ENCODE measurements at places on chromosomes 7 and 10.

GRCh38 chr10:43437141-43437870 is 395 bp downstream of the ZNF487 start:
- DNase-seq, result no peak

DNA sequence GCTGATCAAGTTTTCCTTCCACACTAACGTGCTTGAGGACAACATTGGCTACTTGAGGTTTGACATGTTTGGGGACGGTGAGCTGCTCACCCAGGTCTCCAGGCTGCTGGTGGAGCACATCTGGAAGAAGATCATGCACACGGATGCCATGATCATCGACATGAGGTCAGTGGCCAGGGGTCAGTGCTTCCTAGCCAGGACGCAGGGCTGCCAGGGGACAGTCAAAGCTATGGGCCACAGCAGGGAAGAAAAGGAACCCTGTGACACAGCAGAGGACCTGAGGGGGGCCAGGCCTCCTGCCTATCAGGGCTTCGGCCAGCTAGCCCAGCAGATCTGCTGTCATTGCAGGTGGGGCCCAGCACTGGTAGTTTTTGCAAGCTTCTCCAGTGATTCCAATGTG is 5.2 kb downstream of the RBP3 start:
- DNase-seq, result no peak

DNA sequence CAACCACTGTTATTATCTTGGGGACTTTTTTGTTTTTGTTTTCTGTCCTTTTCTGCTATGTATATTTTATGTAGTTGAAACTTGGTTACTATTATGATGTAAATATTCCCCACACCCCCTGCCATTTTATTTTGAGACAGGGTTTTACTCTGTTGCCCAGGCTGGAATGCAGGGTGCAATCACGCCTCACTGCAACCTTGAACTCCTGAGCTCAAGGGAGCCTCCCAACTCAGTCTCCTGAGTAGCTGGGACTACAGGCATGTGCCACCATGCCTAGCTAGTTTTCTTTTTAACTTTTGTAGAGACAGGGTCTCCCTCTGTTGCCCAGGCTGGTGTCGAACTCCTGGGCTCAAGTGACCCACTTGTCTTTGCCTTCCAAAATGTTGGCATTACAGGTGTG is 18.0 kb downstream of the GSTO2 start:
- no peak for DNase-seq

DNA sequence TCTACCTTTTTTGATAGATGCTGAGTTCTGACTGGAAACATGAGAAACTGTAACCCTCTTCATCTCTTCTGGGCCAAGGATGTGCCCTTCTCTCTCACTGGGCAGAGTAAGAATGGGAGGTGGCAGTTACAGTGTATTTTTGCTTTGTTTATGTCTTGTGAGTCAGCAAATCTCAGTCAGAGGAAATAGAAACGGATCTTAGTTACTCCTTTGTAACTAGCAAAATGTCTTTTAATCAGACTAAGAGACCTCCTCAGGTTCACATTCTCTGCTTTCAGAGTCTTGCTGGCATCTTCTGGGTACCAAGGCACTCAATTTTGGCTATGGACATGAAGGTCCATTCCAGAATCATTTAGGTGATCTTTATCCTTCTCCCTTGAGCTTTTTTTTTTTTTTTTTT is 70.9 kb downstream of the HHEX start:
- DNase-seq, result no peak

GRCh38 chr10:49024484-49024883 is 84.8 kb upstream of the LRRC18 start:
- DNase-seq, result no peak

DNA sequence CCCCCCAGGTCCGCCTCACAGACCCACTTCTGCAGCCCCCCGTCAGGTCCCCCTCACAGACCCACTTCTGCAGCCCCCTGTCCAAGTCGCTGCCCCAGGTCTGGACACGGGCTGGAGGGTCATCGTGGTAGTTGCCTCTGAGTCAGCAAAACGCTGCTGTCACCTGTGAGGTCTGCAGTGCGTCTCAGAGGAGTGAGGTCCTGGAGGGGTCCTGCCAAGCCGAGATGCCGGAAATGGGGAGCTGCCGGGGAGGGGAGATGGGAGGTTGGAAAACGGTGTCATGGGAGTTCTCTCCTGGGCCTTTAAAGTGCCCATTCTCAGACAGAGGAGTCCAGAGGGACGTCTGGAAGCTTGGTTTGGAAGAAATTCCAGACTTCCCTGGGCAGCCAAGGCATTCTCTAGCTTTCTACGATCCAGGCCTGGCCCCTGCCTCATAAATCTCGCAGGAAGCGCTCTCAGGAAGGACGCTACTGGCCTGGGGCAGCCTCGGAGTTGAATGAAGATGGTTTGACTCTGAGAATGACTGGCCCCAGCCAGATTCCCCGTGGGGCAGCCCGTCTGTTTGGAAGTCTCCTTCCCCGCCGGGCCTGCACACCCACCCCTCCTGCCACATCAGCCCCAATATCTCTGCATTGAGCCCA is 38.7 kb downstream of the CALML3 start:
- DNase-seq, result no peak

DNA sequence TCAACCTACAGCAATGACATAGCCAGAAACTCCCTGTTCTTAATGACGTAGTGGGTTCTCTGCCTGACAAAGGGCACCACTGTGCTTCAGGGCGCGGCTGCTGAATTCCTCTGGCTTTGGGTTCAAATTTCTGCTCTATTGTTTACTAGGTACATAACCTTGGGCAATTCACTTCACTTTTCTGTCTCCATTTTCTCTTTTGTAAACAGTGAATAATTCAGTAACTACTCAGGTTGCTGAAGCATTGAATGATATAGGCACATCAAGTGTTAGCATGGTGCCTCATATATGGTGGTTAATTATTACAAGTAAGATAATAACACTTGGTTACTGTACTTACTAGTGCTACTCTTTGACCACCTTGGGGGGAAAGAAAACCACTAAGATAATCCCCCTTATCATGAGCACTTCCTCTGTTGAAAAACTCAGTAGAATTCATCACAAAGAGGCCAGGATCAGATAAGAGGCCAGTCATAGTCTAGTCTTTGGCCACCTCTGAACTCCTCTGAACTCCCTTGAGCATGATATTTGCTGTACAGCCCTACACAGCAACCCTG is 92.0 kb upstream of the AHR start:
- no peak for DNase-seq

DNA sequence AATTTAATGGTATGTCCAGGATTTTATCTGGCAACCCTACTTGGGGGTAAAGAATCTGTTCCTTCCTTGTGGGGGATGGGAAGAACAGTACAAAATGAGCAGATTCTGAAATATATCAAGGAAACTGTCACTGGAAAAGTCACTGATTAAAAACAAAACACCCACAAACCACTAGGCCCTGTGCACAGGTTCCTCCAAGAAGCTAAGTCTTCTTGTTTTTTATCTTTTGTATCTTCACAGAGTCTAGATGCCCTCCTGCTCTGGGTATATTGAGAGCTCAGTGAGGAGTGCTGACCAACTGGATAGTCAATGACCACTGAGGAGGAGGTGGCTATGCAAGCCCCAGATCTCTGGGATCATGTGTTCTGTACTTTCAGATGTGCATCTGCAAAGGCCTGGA is 86.8 kb upstream of the ANKRD1 start:
- DNase-seq, result no peak

GRCh38 chr7:50645186-50645585 is 80.0 kb upstream of the DDC start:
- no peak for DNase-seq

- DNase-seq, result no peak
Measured at GRCh38 chr10:61973906-61974305, 72.4 kb downstream of the ARID5B start.

- no peak for DNase-seq
Measured at GRCh38 chr10:14476006-14476405, 145.3 kb upstream of the FRMD4A start.

DNA sequence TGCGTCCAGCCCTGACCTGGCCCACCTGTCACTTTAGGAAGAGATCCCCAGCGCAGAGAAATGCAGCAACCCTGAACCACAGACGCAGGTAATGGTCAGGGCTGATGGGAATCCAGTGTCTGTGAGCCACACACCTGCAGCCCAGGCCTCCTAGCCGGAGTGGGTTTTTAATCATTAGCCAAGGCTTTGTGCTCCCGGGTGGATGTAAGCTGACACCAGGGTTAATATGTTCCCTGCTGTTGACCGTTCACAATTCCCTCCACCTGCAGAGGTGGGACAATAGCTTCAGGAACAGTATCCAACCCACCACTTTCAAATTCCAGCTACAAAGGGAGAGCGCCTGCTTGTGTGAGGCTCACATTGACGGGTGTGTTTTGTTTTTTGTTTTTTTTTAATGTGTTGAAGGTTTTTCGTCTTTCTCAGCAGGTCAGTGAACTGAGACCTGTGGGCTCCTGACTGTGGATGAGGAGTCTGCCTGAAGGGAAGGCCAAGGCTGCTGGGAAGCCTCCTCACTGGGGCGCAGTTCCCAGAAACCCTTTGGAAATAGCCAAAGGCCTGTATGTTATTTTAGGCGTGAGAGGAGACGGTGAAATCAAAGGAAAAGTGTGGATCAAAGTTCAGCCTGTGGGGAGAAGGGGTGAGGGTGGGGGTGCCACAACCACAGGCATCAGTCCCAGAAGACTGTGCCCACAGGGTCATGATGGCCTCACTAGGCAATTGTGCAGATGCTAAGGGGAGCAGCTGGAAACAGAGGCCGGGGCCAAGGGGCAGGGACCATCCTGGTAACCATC is 111.1 kb downstream of the TNS3 start:
- no peak for DNase-seq

- no peak for DNase-seq
Measured at GRCh38 chr7:100472854-100473499, 6.0 kb downstream of the TSC22D4 start.

GRCh38 chr7:70263471-70264255 is 665.4 kb downstream of the AUTS2 start:
- DNase-seq, result no peak

DNA sequence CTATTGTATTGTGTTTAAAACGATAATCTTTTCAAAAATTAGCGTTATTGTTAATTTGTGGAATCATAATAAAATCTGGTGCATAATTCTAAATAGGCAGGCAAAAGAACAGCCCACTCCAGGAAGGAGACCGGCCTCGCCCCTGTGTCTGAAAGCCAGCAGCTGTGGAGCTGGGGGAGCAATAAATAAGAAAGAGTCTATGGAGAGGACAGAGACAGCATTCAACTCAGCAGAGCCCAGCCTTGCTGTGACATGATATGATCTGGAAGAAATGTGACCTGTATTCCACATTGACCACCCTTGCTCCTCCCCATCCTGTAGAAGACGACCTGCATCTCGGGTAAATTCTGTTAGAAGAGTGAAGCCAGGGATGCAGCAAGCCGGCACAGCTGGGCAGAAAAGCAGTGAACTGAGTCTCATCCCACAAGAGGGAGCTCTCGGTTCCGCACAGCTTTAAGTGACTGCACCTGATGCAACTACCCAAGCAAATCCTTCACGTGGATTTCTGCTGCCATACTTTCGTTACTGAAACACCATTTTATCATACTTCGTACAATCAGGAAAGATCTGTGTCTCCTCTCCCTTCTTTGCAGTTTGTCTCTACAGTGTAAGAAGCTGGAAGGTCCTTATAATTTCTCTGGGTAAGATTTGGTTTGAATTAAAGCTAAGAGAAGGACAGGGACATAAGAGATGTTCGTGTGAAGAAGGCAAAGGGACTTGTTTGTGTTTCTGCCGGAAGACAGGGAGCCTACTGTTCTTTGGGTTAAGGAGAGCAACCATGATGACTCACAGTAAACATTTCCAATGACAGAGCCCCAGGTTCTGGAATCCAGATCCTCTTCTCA is 427.1 kb downstream of the GPAM start:
- peak; percentile 33 for DNase-seq

DNA sequence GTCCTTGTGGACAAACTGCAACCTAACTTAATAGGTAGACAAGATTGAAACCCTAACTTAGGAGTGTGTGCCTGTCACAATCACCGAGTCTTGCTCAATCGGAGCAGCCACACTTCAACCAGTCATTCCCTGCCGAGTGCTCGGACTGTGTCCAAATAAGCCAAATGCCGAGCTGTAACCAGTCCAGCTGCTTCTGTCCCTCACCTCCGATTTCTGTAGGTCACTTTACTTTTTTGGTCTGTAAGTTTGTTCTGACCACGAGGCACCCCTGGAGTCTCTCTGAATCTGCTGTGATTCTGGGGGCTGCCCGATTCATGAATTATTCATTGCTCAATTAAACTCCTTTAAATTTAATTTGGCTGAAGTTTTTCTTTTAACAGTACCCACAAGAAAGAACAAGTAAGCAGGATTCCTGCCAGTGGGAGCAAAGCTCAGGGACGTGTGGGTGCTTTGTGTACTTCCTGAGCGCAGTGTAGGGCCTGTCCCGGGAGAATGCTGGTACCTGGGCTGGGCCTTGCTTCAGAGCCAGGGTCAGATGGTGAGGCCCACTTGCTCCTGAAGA is 140.1 kb downstream of the ACTR3B start:
- DNase-seq, result no peak

DNA sequence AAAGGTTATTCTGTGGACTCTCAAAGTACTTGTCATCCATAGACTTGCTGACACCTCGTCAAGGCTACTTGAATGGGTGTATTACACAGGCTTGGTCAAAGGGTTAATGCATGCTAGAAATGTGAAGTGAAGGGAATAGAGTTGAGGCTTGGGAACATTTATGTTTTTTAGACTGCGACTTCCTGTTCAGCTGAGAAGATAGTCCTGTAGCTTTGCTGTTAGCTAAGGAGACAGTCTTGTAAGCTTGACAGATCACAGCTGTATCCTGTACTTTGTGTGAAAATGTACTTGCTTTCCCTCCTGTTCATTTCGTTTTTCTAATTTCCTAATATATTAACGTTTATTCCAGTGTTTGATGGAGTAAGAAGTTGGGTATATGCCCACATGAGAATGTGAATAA is 52.1 kb downstream of the ADD3 start:
- DNase-seq, result no peak

DNA sequence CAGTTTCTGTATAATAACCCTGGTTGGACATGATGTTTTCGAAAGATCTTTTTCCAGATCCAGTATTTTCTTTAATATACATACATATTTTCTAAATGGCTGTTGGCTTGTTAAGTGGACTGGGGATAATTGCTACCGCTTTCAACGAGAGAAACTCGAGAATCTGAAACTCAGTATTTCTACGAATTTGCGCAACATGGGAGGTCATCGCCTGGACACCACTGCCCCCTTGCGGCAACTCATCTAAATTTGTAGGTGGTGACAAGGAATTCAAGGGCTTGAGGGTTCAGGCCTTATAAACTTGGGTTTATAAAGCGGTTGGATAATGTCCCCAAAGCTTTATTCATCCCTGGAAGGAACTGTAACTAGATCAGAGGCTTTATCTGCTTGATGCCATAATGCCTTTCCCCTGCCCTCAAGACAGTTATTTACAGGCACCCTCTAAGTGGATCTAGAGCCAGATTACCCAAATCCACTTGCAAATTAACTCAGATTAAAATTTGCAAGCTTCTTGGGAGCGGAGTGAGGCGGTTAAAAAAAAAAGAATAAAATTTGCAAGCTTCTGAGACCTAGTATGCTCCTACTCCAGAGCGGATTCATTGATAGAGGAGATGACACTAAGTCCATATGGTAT is 21.3 kb upstream of the KCNK18 start:
- no peak for DNase-seq

GRCh38 chr7:31917256-31917655 is 153.0 kb downstream of the PDE1C start:
- no peak for DNase-seq
